ENCODE measurements at places on chromosomes 7 and 10. TPM values are rescaled to one million over a fixed set of nuclear protein-coding genes. Genes with fewer than 3 reads are reported as not detected.

Gene TAC1
- total RNA-seq = not detected

Gene LGI1
- total RNA-seq = not detected

Gene TRIM73
- total RNA-seq = 6.4 TPM

Gene NODAL
- not detected for total RNA-seq

GRCh38 chr10:86960003-86960862, 1.8 kb downstream of the SNCG start:
- peak; percentile 53 for DNase-seq

Gene TUBB8
- not detected for total RNA-seq
